ENCODE measurements at places on chromosomes 3 and 15.

GRCh38 chr3:43497905-43498365, 123.9 kb downstream of the ANO10 start:
- DNase-seq, result no peak

- DNase-seq, result no peak
Measured at GRCh38 chr3:139302084-139302800, 41.6 kb upstream of the MRPS22 start.

GRCh38 chr3:171192176-171192854, 165.8 kb upstream of the SLC2A2 start:
- DNase-seq, result no peak

GRCh38 chr3:69787436-69788168, 48.3 kb downstream of the MITF start:
- no peak for DNase-seq

GRCh38 chr3:178086144-178086825, 450.0 kb upstream of the KCNMB2 start:
- no peak for DNase-seq

GRCh38 chr15:92958105-92958504, 58.0 kb downstream of the CHD2 start:
- DNase-seq, result no peak

DNA sequence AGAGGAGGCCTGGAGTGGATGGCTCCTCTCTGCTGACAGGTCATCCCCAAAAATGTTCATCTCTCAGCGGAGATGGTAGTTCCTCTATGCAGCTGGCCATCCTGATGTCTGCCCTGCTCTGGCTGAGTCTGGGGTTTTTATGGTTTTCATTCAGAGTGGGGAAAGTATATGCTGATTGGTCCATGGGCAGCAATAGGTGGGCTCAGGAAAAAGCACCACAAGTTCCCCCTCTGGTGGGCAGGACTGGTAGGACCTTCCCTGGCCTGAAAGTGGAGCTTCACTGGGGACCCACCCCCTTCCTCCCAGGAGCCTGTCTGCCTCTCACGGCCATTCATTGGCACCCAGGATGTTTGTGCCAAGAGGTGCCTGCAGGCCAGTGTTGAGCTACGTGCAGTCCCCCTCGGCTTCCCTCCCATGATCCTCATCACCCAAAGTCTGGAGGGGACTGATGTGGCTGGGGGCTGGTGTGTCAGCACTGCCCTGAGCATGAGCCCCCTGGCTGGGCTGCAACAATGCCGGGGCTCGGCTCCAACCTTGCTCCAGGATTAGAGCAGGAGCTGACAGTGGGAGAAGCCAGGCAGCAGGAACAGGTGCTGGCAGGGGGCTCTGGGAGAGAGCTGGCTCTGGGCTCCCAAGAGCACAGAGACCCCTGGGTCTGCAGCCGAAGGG, 13.1 kb upstream of the BLOC1S6 start:
- peak; percentile 10 for DNase-seq

GRCh38 chr15:101558221-101558941, 68.9 kb upstream of the PCSK6 start:
- no peak for DNase-seq

- no peak for DNase-seq
Measured at GRCh38 chr3:29353807-29354206, 72.9 kb downstream of the RBMS3 start.

GRCh38 chr3:188339410-188340295, 185.7 kb downstream of the LPP start:
- DNase-seq, result no peak

GRCh38 chr3:11096266-11097139, 57.8 kb upstream of the HRH1 start:
- DNase-seq, result peak; percentile 72

- DNase-seq, result no peak
Measured at GRCh38 chr3:50737906-50738598, 63.3 kb downstream of the DOCK3 start.

DNA sequence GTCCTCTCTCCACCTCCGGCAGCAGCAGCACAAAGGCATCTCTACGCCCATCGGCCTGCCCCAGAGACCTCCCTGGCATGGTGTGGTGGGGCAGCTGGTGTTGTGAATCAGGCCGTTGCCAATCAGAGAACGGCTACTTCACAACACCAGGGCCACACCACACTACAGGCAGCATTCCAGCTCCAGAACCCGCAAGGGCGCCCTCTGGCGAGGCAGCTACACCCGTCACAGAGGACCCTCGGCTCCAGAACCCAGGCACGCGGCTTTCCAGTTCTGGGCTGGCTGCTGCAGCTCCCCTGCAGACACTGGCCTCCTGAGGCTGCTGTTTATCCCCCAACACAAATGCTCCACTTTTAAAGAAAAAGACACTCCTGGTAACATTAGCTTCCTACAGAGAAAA, 127.5 kb upstream of the TOPAZ1 start:
- DNase-seq, result no peak

DNA sequence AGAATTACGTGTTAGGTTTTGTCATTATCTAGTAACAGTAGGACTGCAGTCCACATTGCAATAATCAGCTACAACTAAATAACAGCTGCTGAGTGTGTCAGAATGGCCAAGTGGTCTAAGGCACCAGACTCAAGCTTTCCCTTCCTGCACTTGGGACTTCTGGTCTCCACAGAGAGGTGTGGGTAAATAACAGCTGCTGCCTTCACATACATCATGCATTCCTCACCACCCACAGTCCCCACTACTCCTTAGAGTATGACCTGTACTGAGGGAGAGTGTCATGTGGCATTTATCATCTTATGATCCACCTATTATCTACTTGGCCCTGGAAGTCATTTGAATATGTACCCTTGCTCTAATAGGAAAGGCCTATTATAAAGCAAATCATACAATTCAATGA, 22.2 kb upstream of the ZMAT3 start:
- no peak for DNase-seq

DNA sequence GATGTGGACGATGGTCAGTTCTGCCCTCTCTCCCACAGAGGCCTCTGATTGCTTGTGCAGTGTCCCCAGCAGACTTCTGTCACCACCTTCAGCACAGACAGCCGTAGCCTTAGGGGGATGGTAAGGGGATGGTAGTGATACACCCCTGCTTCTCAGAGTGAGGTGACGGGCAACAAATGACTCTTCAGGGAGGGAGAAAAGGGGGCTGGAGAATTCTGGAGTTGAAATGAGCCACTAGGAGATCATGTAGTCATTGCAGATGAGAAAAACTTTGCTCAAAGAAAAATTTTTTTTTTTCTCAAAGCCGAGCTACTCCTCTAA, 29.6 kb upstream of the TIMP4 start:
- no peak for DNase-seq

DNA sequence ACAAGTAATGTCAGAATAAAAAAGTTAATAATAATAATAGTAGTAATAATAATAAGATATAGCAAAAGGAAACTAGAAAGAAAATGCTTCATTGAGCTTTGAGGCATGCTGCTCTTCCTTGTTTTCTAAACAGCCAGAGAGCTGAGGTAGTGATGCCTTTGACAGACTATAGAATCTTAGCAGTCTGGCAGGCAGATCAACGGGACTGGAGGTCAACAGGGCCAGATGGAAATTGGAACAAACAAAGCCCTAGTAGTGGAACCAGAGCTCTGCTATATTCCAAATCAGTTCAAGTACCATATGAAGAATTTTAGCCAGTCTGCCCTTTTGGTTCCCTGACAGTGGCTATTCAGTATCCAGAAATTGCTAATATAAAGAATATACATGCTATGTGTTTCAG, 278.6 kb downstream of the NLGN1 start:
- no peak for DNase-seq

GRCh38 chr3:3085782-3086181, 24.4 kb downstream of the IL5RA start:
- DNase-seq, result no peak

DNA sequence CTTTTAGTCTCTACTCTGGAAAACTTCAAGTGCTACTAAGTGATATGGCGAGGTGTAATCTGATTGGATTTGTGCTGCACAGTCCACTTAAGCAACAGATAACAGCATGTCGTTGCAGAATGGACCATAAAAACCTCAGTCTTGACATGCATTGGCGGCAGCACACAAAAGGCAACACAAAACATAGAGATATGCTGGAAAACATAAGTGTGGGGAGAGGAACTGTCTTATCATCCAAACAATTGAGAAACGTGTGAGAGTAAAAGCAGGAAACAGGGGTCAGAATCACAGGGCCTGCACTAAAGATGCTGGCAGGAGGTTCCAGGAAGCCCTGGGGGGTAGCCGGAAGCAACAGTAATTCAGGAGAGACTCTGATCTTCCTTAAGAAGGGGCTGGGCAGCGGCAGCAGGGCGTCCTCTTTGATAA, 82.1 kb downstream of the CGNL1 start:
- no peak for DNase-seq

- DNase-seq, result no peak
Measured at GRCh38 chr3:156554515-156554841, 439 bp downstream of the SSR3 start.

DNA sequence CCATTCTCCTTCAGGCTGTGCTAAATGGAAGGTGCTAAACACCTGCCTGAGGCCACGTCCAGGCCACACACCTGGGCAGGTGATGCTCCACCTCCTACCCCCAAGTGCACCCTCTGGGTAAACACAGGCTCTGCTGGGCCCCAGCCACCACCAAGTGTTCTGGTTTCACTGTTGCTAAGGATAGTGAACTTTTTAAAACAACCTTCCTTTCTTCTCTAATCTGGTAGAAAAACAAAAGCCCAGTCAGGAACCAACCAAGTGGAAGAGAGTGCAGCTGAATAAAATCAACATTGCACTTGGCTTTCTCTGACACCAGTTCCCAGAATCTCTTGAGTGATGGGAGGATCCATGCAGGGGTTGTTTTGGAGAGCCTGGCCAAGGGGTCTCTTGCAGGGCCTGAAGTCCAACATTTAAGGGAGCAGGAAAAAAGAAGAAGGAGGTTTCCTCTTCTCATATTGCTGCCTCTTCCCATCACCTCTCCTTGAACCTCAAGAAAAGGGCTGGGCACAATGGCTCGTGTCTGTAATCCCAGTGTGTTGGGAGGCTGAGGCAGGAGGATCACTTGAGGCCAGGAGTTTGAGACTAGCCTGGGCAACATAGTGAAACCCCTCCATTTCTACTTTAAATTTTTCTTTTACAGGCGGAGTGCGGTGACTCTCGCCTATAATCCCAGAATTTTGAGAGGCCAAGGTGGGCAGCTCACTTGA, 26.2 kb upstream of the ATP13A3 start:
- DNase-seq, result no peak

- no peak for DNase-seq
Measured at GRCh38 chr15:84791763-84792162, 25.4 kb upstream of the ALPK3 start.

DNA sequence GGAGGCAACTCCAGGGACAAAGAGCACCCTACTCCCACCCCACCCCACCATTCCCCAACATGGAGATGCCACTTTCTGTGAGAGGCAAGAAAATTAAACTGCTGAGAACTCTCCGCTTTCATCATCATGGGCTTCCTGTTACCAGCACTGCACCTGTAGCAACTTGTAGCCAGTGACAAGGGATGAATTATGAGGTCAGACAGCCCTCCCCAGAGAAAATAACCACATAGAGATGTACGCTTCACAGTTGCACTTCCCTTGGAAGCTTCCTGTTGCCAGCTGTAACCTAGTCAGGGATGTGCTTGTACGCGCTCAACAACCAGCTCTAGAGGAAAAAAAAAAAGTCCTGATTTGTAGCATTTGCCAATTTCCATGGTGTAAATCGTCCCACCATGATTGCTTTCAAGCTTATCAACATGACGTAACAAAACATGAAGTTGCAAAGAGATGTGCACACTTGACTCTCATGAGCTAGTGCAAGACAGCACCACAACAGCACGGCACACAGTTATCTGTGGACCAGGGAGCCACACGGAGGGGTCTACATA, 145.4 kb downstream of the RAB11A start:
- no peak for DNase-seq

GRCh38 chr3:120244834-120245225, 40.2 kb downstream of the GPR156 start:
- DNase-seq, result no peak

GRCh38 chr15:80591938-80592825, 102.9 kb upstream of the ABHD17C start:
- DNase-seq, result no peak

- no peak for DNase-seq
Measured at GRCh38 chr15:25711164-25711563, 152.0 kb downstream of the ATP10A start.

- DNase-seq, result no peak
Measured at GRCh38 chr3:181446741-181447140, 265.0 kb upstream of the SOX2 start.

Measured in DND-41 (cell line).